GM04504 (cell line): ENCODE measurements at places on chromosomes 2 and 18.

GRCh38 chr18:76496194-76496890 lies 1.3 kb upstream of the ZNF516 start:
- DNase-seq: no peak

GRCh38 chr2:80592106-80592505 lies 287.6 kb upstream of the LRRTM1 start:
- no peak for DNase-seq

- DNase-seq: no peak
Measured at GRCh38 chr2:133345638-133346037, 222.6 kb downstream of the NCKAP5 start.

DNA sequence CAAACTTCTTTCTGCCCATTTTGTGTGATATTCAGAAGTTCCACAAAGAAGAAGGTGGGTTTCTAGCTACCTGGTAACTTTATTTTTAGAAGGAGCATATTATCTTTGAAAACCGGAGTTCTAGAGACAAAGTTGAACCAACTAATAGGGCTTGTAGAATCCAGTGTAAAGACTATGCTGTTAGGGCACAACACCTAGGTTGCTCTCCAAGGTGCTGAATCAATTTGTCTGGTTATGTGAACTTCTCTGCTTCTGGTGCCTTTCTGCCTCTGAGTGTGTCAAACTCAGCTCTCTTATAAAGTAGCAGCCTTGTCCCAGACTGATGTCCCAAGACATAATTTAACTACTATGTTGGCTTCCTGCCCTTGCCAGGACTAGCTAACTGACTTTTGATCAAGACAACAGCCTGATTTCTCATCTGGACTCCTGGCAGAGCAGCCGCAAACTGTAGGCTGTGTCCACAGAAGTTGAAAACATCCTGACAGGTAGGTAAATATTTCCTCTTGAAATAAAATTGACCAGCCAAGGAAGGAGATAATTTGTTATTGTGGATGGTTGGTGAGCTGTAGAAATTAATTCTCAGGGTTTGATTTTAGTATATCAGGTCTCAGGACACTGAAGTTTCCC lies 119.4 kb downstream of the CYRIA start:
- DNase-seq: no peak

DNA sequence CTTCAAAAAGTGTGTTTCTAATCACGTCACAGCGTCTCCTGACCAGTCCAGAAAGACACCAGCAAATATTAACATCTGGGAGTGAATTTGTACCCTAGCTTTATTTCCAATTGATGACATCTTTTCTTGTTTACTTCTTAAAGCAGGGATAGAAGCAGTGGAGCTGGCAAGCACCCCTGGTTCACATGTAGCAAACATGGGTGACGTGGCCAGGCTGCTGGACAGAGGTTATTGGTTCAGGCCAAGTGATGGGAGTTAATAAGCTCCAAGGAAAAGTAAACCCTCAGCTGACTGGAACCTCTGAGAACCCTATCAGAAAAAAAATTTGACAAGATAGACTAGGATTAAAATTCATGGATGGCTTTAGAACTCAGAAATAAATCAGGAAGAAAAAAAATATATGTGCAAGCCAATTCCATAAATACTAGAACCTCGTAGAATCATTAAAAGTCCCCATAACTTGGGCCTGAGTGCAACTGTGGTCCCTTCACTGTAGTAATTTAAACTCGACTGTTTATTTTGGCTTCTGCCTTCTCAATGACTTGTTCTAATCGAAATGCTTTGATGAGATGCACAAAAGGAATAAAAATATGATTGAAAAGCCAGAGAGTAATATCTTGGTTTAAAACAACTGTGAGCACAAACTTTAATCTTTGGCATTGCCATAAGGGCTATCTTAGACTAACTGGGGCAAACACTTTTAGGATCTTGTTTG lies 121.5 kb upstream of the CTAGE1 start:
- DNase-seq: no peak

DNA sequence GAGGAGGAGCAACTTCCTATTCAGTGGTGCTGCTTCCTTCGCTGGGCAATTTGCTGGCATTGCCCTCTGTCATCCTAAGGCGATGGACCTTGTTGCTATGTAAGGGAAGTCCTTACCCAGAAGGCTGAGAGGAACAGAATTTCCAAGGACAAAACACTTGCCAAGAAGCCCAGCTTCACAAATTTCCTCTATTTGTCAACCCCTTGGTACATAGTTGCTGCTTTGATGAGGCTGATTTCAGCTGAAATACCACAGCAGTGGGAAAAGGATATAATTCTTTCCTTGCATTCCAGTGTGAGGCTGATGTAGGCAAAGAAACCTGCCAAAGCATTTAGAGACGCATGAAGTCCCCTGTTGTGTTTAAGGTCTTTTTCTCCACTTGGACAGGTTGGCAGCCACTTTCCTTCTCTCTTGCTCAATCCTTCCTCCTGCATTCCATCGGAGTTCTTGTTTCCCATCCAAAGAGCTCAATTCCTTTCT lies 16.4 kb upstream of the ST3GAL5 start:
- no peak for DNase-seq

DNA sequence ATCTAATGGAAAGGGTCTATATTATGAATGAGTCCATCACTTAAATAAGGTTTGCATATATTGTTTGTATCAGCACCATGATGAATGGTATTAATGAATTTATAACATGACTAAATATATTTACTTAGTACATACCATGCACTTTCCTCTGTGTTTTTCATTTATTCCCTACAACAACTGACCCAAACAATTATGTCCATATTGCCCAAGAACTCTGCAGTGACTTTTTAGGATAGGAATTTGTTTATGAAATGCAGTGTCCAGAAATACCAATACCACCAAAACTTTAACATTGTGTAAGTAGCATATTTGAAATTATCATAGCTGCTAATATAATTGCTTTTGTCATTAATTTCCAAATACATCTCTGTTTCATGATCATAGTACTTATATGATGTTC lies 119.7 kb downstream of the WDR7 start:
- no peak for DNase-seq

DNA sequence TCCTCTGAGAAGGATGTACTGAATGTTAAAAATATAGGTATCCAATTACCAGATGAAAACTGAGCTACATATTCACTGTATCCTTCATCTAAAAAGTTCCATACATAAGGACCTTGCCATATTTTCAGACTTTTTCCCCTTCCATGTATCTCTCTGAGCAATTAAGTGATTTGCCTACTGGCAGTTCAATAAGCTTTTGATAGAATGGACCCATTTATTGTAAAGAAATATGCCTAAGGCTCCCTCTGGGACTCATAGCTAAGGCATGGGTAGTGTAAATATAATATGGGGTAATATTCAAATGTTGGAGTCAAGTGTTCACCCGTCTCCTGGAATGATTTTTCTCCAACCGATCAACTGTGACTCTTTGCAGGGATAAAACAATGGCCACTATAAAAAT lies 135.4 kb upstream of the FSHR start:
- DNase-seq: no peak

- no peak for DNase-seq
Measured at GRCh38 chr2:58633613-58634365, 392.7 kb upstream of the FANCL start.

DNA sequence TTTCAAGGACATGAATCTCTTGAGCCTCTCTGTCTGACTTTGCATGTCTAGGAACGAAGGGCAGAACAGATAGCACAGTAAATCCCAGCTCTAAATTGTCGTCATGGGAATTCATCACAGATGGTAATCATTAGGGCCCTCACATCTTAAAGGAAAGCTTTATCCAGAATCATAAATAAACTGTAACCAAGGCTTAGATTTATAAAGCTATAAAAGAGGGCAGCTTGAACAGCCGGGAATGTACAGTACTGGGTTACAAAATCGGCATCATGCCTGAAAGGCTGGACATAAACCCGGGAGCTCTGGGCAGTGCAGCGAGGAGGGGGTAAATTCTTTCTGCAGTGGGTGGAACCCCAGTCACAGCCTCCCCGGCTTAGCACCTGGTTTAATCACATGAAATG lies 144.4 kb downstream of the GFPT1 start:
- DNase-seq: peak; percentile 97

DNA sequence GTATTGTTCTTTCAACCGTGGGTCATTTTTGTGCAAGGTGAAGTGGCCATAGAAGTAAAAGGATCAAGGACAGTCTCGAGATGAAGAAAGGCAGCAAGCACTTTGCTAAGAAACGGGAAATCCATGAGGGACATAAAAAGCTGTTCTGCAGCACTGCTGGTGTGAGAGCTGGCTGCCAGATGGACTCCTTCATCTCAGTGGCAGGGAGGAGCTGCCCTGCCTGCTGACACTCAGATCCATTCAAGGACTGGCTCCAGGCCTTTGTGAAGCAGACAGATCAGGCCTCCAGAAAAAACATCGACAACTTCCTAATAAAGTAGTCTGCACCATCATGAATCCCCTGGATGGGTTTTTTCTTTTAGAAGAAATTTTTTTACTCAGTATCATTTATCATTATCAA lies 29.5 kb downstream of the RMC1 start:
- no peak for DNase-seq

DNA sequence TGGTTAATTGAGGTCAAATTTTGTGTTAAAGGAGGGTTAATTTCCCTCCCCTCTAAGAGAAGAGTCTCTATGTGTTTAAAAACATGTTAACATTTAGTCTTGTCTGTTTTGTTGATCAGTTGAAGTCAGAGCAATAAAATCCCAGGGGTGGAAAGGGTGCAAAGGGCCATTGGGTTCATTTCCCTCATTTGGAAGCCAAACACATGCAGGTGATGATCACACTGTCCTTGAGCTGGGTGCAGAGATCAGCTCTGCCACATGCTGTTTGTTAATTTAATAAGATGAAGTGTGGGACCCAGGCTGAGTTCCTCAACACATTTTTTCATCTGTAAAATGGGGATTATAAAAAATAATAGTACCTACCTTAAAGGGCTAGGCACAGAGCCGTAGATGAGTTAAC lies 260.9 kb downstream of the LPIN1 start:
- DNase-seq: no peak

- no peak for DNase-seq
Measured at GRCh38 chr2:174012347-174013314, 47.5 kb upstream of the SP3 start.

- DNase-seq: no peak
Measured at GRCh38 chr2:24818721-24819167, 25.5 kb downstream of the CENPO start.
